ENCODE measurements at places on chromosomes 12 and 14. TPM values are rescaled to one million over a fixed set of nuclear protein-coding genes. Genes with fewer than 3 reads are reported as not detected.
A peak's percentile ranks its signal among the peaks of the same experiment; 100 is the strongest.

The BCAT1 gene
- 2.2 TPM for total RNA-seq

The RPL41 gene
- total RNA-seq = 5,098 TPM

GRCh38 chr12:18898470-18898869 lies 160.6 kb downstream of the CAPZA3 start:
- H3K36me3 ChIP-seq = no peaks in the 10 kb centered on the region
- H3K4me1 ChIP-seq = no peaks in the 10 kb centered on the region
- peaks cover 10% of the 10 kb centered on the region for H3K27me3 ChIP-seq
- H3K27ac ChIP-seq = no peak overlapping the region

DNA sequence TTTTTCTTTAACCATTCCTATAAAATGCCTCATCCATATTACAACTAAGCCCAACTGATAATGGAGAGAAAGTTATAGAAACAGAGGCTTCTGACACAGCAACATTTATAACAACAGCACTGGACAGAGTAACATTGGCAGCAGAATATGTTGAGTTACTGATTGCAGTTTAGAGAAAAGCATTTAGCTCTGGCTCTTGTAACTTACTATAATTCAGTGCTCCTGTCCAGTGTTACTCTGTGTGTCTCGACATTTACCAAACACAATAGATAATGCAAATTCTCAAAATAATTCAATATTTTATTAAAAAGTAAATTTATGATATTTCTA lies 356.1 kb downstream of the CEP128 start:
- peaks cover 2% of the 10 kb centered on the region for H3K4me1 ChIP-seq
- H3K27ac ChIP-seq = no peak overlapping the region
- DNase-seq = no peak
- no peaks in the 10 kb centered on the region for H3K27me3 ChIP-seq

DNA sequence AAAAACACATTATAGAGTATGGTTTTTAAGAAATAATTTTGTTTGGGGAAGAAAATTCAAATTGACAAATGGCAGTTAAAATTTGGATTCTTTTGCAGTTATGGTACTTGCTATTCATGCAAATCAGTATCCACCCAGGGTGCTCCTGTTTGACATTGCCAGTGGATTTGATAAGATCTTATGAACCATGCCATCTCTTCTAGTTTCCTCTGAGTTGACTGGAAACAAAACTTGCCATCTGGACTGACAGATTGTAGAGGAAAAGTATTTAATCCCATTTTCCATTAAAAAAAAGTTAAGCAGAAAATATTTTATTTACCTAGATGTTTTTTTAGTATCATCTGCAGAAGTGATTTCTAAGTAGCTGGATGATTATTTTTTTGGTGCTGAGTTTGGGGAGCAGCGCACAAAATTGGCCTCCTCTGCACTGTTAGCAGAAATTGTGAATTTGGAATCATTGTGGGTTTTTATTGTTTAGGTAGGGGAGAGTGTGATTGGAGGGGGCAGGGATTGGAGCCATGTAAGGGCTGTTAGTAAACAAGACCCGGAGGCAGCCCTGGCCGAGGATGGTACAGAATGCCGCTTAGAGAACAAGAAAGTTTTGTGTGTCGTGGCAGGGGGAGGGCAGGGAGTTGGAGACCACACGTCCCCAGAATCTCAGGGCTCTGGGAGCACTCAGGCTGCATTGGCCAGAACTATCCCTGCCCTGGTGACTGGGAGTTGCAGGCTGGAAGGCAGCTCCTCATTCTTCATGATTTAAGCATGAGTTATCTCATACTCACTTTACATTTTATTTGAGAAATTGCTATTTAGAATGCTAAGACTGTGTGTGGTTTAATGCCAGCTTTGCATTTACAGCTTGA lies 56.6 kb downstream of the WDR20 start:
- peaks cover 47% of the 10 kb centered on the region for H3K4me1 ChIP-seq
- no peak overlapping the region for H3K4me3 ChIP-seq
- no peaks in the 10 kb centered on the region for H3K27me3 ChIP-seq
- H3K36me3 ChIP-seq = peaks cover 10% of the 10 kb centered on the region
- peak overlapping the region; percentile 76 for H3K27ac ChIP-seq

DNA sequence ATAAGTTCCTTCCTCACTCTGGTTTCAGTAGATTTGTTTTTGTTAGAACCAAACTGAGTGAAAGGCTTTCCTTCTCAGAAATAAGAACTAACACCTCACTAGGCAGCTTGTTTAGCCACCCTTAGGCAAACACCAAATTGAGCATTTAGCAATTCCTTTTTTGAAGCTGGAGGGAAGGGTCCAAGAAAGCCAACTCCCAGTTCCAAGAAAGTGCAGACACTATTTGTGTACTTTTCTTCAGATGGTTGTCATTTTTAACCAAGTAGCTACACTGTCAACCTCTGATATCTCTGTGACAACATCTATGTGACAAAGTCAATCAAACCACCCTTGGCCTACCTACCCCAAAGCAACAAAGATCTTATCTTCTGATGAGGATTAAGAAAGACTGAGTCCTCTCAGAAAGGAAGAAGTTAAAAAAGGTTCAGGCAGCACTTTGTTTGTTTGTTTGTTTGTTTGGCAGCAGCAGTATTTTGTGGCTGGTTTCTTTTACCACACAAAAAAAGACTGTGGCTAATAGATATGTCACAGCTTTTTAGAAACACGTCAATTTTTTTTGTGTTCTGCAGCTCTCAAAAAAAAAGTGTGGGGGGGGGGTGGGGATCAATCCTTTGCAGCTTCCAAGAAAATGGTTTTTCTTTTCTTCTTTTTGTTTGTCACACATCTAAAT lies 203.8 kb downstream of the CRADD start:
- no peak overlapping the region for H3K4me3 ChIP-seq
- DNase-seq = no peak
- H3K36me3 ChIP-seq = peaks cover 13% of the 10 kb centered on the region

DNA sequence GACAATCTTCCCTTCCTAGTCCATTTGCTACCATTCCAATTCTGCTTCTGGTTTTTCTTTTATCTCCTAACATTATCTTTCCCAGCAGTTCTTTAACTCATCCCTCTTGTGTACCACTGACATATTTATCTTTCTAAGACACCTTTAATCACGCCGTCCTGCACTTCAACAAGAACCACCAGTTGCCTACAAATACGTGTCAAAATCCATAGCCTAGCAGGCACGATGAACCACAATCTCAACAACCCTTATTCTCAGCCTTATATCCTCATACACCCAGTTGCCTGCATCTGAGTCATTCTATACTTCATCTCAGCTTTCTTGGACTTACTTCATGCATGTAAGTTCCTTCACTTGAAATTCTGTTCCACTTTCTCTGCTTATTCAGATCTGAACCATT lies 16.4 kb upstream of the ST8SIA1 start:
- H3K27me3 ChIP-seq = peaks cover 7% of the 10 kb centered on the region
- no peaks in the 10 kb centered on the region for H3K4me1 ChIP-seq
- H3K27ac ChIP-seq = no peak overlapping the region
- no peaks in the 10 kb centered on the region for H3K36me3 ChIP-seq
- DNase-seq = no peak
- H3K4me3 ChIP-seq = no peak overlapping the region

- no peaks in the 10 kb centered on the region for H3K4me1 ChIP-seq
- H3K27ac ChIP-seq = no peak overlapping the region
- H3K27me3 ChIP-seq = no peaks in the 10 kb centered on the region
- no peak for DNase-seq
- H3K36me3 ChIP-seq = peaks cover 7% of the 10 kb centered on the region
- no peak overlapping the region for H3K4me3 ChIP-seq
These were observed 727.6 kb downstream of the DIO2 start for GRCh38 chr14:79483477-79484388.
